ENCODE measurements at places on chromosomes 12 and 14.

DNA sequence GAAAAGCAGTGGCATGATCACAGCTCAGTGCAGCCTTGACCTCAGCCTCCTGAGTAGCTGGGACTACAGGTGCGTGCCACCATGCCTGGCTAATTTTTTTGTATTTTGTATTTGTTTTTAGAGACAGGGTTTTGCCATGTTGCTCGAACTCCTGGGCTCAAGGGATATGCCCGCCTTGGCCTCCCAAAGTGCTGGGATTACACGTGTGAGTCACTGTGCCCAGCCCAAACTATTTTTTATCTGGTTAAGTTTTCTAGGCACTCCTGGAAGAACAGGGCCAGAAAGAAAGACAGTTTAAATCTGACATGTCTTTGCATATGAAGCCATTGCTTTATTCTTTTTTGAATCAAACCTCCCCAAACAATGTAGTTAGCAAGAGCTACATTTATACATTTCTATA, 27.5 kb upstream of the PTGR2 start:
- no peak for DNase-seq

DNA sequence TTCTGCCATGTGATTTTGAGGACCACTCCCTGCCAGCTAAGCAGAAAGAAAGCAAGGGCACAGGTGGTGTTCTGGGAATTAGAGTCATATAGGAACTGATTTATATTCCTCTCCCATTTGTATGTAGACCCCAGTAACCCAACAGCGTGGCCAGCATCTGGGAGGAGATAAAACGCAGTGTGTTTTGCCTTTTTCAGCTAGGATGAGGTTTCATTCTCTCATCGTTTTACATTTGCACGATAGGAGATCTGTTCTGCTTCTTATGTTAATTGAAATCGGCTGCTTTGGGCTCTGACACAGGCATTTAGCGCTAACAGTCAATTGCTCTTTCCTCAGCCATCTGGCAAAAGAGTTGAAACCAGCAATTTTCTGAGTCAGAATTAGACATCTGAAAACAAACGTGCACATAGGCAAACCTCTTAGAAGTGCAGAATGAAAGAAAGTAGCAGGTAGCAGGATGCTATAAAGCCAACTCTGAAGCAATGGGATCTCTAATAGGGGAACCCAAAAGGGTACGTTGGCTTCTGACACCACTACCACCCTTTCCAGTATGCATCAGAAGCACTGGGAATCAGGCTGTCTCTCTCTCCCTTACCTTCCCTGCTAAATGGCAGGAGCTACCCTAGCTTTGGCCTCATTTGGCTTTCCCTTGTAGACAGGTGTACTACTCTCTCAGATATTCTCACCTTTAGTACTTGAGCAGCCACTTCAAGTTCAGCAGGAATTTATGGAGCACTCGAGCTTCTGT, 219.1 kb downstream of the PHLDA1 start:
- peak; percentile 54 for DNase-seq

- no peak for DNase-seq
Observed at GRCh38 chr12:56896082-56896481, 38.1 kb downstream of the SDR9C7 start.

DNA sequence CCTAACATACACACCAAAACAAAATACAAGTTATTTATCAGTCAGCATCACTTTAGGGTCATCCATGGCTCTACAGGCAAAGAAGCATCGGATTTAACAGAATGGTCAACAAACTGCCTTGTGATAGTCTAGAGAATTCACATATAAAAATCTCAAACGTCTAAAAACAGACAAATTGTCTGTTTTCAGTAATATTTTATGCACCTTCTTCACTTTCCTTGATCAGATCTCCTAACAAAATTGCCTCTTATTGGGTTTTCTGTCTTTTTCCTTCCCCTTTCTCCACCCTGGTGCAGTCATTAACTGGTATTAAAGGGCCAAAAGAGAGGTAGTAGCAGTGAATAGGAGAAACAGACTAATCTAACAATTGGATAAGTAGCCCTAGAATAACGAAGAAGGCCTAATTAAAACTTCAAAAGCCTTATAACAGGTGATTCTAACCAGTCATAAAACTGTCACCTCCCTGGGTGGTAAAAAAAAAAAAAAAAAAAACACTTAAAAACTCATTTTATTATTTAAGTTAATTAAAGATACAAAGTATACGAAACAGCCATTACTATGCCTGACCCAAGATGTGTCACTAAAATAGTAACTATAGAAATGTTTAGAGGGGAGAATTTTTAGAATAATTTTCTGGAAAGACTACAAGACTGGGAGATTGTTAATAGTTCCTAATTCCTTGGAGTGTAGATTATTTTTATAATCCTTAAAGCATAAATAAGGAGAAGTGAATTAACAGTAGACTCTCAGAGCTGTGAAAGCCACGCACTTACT, 1.5 kb downstream of the KIF21A start:
- DNase-seq: no peak

DNA sequence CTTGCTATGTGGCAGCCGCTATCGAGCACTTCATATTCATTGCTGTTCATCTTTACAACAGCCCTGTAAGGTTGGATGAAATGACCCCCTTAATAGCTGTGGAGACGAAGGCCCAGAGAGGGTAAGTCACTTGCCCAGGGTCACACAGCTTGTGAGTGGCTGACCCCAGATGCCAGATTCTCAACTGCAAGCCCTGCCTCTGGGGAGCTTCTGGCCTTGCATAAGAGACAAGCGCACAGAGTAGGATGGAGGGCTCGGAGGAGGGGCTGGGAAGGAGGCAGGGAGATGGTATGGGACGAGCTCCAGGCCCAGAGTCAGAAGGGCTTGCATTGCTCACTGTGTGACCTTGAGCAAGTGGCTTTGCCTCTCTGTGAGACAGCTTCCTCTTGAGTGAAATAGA, 27.4 kb upstream of the NCOR2 start:
- DNase-seq: no peak

DNA sequence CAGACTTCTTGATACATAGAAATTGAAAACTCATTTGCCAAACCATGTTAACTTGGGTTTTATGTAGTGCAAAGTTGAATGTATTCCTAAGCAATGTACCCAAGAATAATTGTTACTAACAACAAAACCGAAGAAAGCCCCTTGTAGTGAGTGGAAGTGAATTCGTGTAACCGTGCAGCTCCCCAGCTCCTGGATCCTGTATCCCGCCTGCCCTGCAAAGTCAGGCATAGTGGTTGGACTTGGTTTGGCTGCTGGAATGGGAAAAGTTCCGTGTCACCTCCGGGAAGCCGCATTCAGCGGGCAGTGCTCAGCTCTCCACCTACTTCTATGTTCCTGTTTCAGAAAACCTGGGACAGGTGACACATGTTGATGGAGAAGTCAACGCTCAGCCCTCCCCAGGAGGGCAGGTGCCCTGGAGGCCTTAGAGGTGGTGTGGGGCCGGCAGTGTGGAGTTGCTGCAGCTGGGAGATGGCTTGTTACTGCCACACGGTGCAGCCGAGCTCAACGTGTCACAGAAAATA, 29.2 kb upstream of the C14orf180 start:
- DNase-seq: no peak

DNA sequence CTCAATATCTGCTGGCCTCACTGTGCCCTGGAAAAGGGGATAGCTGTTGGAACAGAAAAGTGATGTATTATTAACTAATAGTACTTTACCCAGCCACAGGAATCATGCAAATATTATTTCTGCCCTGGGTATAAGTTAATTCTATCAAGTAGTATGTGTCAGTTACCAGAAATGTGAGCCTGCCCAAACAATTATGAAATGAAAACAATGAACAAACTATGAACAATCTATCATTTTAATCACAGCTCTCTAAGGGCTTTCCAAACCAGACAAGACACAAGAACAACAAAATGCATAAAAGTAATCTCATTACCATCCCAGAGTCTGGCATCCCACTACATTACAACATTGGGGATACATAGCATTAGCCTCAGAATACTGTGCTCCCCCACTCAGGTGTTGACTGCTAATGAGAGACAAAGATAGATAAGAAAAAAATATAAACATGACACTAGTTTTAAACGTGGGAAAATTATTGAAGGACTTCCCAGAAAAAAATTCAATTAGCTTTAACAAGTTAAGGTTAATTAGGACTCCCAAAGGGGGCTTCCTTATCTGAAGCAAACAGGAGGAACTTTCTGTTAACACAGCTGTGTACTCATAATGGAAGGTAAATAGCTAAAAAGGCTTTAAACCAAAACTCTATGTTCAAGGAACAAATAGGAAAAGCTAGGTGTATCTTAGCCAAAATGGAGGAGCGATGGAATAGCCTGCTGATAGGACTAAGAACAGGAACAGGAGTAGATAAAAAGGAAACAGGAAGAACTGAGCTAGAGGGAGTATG, 3.3 kb downstream of the DCAF5 start:
- DNase-seq: no peak

DNA sequence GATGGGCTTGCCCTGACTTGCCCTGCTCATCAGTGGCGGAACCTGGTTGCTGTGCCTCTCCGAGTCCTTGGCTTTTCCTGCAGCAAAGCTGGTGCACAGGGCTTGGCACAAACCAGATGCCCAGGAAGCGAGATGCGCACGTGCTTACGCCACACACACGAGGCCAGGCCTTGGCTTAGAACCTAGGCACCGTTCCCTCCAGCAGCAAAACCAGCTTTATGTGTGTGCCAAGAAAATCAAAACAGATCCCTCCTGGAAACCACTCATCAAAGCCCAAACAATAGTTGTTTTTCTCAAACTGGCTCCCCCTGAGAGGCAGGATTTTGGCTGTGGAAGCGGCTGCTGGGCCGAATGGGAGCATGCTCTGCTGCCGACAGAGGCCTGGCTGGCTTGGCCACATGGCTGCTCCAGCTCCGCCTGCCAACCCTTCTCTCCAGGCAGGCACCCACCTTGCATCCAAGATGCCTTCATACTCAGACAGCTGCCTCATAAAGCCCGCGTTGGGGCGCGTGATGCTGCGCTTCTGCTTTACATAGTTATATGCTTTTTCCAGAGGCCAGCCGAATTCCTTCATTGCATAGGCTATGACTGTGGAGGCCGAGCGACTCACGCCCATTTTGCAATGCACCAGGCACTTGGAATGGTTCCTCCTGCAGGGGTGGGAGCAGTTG, 58.7 kb downstream of the SSH1 start:
- no peak for DNase-seq

DNA sequence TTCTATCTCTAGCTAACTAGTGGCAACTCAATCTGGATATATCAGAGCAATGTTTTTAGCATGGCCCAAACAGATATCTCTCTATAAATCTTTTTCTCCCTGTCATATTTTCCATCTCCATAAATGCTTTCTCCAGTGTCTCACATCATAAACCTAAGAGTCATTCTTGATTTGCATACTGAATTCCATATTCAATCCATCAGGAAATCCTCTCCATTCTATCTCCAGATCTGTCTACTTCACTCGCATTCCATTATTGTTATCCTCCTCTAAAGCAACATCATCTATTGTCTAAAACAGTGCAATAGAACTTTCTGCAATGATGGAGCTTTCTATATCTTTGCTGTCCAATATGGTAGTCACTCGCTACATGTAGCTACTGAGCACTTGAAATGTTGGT, 45.5 kb upstream of the ERGIC2 start:
- DNase-seq: no peak

GRCh38 chr14:33063521-33063920, 124.8 kb downstream of the NPAS3 start:
- DNase-seq: no peak

DNA sequence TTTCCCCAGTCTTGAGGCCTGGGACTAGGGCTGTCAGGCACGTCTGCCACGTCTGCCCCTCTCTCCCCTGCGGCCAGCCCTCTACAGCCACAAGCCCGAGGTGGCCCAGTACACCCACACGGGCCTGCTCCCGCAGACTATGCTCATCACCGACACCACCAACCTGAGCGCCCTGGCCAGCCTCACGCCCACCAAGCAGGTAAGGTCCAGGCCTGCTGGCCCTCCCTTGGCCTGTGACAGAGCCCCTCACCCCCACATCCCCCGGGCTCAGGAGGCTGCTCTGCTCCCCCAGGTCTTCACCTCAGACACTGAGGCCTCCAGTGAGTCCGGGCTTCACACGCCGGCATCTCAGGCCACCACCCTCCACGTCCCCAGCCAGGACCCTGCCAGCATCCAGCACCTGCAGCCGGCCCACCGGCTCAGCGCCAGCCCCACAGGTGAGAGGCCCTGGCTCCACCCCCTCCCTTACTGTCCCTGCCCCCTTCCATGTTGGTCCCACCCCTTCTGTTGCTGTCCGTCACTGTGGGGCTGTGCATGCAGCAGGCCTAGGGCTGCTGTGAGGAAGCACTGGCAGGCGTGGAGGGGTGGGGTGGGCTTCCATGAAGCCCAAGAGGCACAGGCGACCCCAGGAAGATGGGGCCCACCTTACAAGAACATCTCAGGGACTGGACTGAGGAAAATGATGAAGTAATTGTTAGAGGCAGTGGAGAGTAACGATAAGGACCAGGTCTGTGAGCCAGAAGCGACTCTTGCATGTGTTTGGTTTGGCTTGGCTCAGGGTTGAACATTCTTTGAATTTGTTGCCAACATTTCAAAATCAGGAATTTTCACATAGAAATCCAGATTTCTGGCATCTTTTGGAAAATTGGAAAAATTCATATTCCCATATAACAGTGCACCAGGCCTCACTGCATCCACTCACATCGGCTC, 16.8 kb downstream of the C12orf43 start:
- DNase-seq: no peak

DNA sequence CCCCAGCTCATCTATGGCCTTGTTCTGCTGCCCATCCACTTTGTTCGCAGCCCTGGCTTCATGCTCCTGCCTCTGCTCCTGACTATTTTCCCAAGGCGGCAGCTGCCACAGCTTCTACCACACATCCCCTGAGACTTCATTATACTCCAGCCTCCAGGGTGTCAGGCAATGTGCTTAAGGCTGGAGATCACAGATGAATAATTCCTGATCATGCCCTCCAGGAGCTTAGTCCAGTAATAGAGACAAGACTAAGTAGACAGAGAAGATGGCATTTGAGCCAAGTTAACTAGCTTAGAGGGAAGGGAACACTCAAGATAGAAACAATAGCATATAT, 7.1 kb downstream of the TAPBPL start:
- DNase-seq: no peak

DNA sequence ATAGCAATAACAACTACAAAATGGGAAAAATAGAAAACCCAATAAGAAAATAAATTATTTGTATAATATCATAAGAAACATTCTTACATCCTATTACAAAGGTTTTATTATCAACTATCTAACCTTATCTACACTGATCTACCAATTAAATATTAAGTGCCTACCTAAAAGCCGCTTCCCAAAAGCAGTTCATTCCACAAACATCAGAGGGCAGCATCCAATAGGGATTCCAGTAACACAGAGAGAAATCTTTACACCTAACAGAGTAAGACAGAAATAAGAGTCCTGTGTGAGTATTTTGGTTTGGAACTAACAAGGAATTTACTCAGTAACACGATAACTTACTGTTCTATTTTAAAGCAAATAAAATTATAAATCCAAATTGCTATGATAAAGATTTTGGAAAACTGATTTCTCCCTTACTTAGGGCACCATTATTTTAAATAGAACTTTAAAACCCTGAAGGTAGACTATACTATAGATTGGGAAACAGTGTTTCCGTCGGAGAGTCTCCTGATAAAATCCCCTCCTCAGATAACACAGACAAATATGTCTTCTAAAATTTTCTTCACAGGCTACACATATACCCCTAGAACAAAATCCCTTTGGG, 15.0 kb downstream of the GXYLT1 start:
- DNase-seq: no peak

Data from AG04449 (cell line).